ENCODE measurements at places on chromosomes 6 and 20. TPM values are rescaled to one million over a fixed set of nuclear protein-coding genes. Genes with fewer than 3 reads are reported as not detected.

Gene DAAM2
- not detected for total RNA-seq

DNA sequence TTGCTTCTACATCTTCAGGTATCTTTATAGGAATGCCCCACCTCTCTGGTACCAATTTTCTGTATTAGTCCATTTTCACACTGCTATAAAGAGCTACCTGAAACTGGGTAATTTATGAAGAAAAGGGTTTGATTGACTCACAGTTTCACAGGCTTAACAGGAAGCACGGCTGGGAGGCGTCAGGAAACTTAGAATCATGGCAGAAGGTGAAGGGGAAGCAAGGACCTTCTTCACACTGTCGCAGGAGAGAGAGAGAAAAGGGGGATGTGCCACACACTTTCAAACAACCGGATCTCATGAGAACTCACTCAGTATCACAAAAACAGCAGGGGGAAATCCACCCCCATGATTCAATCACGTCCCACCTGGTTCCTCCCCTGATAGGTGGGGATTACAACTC, 24.4 kb upstream of the LY86 start:
- H3K27ac ChIP-seq, result no peak overlapping the region
- H3K4me3 ChIP-seq, result no peak overlapping the region
- H3K4me1 ChIP-seq, result no peaks in the 10 kb centered on the region
- no peaks in the 10 kb centered on the region for H3K27me3 ChIP-seq
- peaks cover 39% of the 10 kb centered on the region for H3K36me3 ChIP-seq

DNA sequence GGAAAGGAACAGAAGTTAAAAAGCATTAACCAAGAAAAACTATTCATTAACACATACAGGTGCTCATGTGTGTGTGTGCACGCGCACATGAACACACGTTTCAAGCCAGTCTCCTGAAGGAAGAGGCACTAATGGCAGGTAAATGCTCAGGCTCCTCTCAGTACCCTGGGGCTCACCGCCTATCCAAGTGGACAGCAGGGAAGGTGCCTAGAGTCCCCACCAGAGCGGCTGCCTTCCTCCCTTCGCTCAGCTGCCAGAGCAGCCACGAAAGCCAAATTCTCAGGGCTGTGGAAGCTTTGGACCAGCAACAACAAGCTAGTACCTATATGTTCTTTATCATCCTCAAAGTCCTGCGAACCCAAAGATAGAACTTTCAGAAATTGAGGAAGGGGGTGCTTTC, 42.6 kb downstream of the PLCG1 start:
- no peaks in the 10 kb centered on the region for H3K36me3 ChIP-seq
- H3K4me3 ChIP-seq, result no peak overlapping the region
- DNase-seq, result no peak
- H3K27me3 ChIP-seq, result no peaks in the 10 kb centered on the region
- H3K4me1 ChIP-seq, result 0 out of 2 replicates have a peak, but pooled peaks cover 3% of the 10 kb centered on the region

Gene ADAM33
- not detected for total RNA-seq

GRCh38 chr6:88588938-88589337, 374.5 kb downstream of the RNGTT start:
- no peak overlapping the region for H3K4me3 ChIP-seq
- H3K27me3 ChIP-seq, result no peaks in the 10 kb centered on the region
- no peaks in the 10 kb centered on the region for H3K36me3 ChIP-seq
- no peak for DNase-seq
- H3K4me1 ChIP-seq, result peaks cover 3% of the 10 kb centered on the region

Gene KCNQ2
- not detected for total RNA-seq

DNA sequence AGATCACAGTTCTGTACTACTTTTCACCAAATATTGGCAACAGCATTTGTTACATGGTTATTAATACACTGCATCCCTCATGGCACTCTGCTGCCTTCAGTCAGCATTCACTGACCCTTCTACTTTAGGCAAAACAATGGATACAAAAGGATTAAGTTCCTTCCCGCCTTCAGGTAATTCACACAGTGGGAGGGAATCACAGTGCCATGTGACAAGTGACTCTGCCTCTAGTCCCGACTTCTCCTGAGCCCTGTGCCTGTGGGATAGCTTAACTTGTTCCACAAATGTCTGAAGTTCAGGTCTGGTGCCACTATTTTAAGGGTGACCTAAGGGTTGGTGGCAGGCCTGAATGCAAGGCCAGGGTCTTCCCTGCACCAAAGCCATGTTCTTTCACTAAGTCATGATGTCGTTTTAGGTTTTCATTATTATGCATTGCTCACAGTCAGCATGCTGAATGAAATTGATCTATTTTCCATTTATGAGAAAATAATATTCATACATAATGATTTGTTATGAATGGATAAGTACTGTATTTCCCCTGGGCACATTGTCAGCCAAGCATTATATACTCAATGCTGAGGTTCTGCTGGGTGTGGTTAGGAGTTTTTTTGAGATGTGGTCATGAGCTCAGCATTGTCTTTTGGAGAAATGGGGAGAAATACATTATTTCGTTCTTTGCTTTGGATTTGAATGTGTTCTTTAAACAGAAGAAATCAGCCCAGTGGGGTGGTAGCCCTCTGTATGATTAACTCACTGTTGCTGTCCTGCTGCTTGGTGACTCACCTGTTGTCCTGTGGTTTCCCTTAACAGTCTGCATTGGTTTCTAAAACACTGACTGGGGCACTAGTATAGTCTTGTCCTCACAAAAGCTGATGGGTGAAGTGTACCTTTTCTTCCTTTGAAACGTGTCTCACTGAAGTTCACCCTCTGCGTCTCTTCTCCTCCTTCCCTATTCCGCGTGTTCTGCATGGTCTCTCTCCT, 66.4 kb downstream of the AFDN start:
- no peak overlapping the region for H3K27ac ChIP-seq
- no peaks in the 10 kb centered on the region for H3K27me3 ChIP-seq
- no peaks in the 10 kb centered on the region for H3K4me1 ChIP-seq
- H3K36me3 ChIP-seq, result no peaks in the 10 kb centered on the region
- no peak for DNase-seq

- DNase-seq, result no peak
- no peaks in the 10 kb centered on the region for H3K4me1 ChIP-seq
- H3K36me3 ChIP-seq, result no peaks in the 10 kb centered on the region
- H3K27me3 ChIP-seq, result no peaks in the 10 kb centered on the region
- no peak overlapping the region for H3K27ac ChIP-seq
Observed at GRCh38 chr6:128156321-128157111, 255.7 kb upstream of the THEMIS start.

All from Karpas-422 (cell line).